Activated CD4-positive, alpha-beta T cell treated with anti-CD3 and anti-CD28 coated beads, Interleukin-2, amount 50 U/mL, for 48 hours (primary cell): ENCODE measurements at places on chromosomes 4 and X.

DNA sequence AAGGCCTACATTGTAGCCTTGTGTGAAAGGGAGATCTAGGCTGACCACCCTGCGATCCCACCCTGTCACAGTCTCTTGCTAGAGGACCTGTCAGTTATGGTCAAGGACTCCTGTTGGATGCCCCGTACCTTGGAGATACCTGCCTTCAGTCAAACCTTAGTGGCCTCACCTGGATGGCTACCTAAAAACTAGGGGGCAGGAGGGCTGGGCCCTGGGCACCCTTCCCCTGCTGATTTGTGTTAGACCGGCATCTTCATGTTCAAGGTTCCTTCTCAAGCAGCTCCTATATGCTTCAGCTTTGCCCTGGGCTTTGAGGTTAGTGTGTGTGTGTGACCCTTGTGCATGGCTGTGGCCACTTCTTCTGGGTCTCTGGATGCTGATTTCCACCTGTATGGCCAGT, 35.3 kb downstream of the CCKAR start:
- DNase-seq = no peak

DNA sequence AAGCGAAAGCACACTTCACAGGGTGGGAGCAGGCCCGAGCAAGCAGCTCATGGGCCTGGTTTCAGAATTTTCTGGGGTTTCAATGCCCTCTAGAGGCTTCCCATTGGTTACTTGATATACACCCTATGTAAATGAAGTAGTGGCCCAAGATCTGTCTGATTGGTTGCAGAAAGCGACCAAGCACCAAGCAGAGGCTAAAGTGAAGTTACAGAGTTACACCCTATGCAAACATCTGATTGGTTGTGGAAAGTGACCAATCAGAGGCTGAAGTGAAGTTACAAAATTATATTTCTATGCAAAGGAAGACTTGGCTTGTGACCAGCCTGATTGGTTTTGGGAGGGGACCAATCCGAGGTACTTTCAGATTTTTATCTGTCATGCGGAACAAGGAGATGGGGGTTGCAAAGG, 8.2 kb downstream of the FHIP1A start:
- no peak for DNase-seq

DNA sequence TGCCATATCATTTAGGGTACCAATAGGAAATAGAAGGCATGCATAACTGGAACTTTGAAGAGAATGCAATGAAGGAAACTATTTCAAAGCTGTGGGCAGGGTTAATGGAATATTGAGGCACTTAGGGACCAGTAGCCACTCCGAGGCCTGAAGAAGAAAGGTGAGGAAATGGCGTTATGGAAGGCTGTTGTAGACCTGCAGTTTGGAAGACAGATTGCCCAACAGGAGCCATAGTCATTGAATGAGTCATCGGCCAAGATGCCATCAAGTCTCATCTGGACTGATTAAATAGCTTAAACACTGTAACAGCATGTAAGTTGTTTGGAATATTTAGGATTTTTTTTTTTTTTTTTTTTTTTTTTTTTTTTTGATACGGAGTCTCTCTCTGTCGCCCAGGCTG, 11.6 kb downstream of the CXCL13 start:
- no peak for DNase-seq

DNA sequence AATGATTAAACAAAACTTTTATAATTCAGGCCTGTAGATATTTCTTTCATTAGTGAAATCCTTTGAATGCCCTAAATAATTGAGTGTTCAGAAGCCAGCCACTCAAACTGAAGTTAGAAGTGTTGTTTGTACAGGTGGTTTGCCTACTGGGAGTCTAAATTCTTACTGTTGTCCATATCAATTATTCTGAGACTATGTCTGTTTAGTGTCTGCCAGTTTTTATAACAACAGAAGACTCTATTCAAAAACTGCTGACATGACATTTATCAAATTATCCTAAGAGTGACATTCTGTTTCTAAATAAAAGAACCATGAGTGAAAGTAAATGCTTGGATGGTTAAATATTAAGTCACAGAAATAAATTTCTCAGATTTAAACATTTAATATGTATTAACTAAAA, 375.1 kb downstream of the FAT4 start:
- DNase-seq = no peak

DNA sequence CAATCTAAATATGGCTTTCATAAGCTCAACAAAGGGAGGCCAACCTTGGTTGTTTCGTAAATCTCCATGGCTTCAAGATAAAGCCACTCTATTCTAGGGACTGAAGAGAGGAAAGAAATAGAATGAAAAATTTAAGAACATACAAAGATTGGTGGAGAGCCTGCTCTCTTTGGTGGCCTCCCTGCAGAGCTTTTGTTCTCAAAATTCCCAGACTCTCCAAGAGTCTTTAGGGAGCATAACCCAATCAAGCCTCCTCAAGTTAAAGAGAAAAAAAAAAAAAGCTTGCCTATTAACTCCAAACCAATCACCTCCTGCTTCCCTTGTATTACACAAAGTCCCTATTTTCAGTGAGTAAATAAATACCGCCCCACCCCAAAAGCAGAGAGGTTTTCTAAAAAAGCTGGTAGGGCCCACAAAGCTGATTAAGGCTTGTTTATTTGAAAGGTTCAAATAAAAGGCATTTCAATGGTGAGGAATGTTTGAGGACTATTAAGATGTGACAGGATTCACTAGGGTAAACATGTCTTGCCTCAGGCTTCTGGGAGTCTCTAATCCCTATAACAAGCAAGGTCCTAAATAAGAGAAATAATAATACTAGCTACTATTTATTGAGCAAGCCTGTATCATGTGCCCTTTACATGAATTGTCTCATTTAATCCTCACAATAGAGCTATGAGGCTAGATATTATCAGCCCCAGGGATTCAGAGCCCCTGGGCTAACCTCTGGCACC, 71.6 kb downstream of the GPC3 start:
- no peak for DNase-seq

GRCh38 chr4:151304755-151305154, 20.6 kb downstream of the SH3D19 start:
- no peak for DNase-seq

GRCh38 chrX:156002507-156002906, 5.0 kb downstream of the IL9R start:
- no peak for DNase-seq

DNA sequence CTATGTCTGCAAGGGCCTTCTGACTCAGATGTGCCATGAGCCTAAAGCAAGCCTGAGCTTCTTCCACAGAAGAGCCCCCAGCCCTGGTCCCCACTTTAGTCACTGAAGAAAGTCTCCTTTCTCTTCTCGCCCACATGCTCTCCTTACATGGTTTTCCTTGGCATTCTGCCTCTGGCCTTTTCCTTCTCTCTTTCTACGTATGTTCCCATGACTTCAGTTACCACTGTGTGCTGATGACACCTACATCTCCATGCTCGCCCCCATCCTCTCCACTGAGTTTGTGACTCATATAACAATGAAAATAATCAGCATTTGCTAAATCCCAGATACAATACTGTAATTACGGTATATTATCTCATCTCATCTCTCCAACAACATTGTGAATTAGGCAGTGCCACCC, 149.3 kb downstream of the AMMECR1 start:
- no peak for DNase-seq

GRCh38 chr4:168831585-168831918, 178.5 kb downstream of the CBR4 start:
- DNase-seq = no peak

GRCh38 chrX:6852869-6853268, 294.6 kb upstream of the STS start:
- DNase-seq = no peak

GRCh38 chr4:124722071-124722470, 9.5 kb upstream of the ANKRD50 start:
- no peak for DNase-seq

DNA sequence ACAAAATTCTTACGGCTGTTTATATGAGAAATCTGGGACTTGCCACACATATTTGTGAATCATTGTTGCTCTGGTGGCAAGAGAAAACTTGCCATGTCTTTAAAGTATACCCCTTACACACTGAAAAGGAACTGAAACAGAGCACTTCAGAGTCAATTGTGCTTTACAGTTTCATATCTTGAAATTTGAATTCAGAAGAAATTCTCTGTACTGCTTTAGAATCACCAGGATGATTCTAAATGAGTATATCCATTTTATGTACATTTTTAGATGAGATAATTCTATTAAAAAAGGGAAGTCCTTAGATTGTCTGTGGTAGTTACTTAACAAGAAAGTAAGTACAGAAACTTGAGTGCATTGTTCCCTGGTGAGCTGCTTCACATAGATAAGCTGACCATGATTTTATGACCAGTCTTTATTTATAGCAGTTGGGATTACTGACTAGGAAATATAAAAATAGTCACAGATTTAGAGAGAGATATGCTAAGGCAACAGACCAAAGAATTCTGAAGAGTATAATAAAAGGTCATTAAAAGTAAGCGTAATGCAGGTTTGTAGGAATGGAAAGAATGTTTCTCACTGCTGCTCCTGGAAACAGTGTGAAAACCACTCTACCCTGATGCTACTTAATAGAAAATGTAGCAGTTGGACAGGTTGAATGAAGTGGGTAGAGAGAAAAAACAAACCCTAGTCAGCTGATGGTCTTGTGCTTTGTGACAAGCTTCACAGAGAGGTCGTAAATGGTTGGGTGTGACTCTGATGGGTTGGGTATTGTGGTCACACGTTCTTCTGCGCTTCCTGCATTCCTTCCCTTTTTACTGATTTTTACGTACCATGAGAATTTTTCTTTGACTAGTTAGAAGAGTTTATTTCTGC, 41.0 kb downstream of the FNIP2 start:
- DNase-seq = no peak

DNA sequence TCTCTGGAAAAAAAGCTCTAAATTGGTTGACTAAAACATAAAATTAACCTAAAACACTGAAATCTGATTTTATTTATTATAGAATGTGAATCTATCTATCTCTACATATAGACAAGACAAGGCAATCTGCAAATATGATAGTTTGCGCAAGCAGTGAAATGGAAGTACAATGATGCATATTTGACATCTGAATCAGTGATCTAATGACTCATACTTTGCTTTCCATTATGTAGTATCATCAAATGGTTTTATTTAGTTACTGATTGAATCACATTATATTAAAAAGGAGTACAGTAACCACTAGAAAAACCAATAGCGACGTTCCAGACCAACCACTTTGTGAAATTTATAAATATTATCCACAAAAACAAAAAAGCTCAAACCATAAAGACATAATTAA, 1969.3 kb downstream of the PCDH7 start:
- no peak for DNase-seq

DNA sequence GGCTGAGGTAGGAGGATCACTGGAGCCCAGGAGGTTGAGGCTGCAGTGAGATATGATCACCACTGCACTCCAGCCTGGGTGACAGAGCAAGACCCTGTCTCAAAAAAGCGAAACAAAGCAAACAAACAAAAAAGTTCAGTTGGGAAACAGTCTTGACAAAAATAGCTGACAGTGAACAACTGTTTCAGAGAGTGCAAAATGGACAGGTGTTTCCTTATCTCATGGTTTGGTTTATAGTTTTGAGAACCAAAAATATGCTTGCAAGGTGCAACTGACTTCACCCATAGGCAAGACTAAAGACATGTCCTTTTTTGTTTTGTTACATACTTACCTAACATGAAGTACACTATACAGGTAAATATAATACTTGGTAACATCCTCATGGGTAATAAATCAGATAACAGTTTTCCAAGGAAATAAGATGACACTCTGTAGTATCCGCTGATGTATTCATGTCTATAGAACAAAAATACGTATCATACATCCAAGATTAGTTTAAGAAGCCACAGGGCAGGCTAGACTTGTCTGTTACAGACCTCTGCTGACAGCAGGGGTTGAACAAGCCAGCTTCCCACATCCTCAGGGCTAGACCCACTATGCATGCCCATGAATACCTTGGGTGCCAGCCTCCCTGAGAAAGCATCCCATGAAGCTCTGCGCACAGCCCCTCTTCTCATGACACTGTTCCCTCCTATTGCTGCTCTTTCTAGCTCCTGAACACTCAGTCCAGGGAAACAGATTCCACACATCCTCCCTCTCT, 59.3 kb downstream of the ABCG2 start:
- DNase-seq = no peak

DNA sequence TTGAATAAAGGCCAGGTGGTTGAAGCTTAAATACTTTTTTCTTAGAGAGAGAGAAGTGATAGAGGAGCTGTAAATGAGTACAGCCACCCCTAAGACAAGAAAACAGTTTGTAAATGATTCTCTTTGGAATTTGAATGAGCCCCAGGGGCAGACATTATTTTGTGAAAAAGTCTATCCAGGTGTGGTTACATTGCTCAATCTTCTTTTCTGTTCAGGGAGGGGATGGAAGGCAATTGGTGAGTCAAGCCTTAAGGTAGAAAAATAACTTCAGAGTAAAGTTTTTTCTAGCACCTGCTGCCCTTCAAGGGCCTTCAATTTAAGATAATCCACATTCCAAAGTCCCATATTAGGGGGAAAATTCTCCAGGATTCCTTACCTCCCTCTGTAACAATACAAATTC, 646.7 kb downstream of the PDHA2 start:
- no peak for DNase-seq

DNA sequence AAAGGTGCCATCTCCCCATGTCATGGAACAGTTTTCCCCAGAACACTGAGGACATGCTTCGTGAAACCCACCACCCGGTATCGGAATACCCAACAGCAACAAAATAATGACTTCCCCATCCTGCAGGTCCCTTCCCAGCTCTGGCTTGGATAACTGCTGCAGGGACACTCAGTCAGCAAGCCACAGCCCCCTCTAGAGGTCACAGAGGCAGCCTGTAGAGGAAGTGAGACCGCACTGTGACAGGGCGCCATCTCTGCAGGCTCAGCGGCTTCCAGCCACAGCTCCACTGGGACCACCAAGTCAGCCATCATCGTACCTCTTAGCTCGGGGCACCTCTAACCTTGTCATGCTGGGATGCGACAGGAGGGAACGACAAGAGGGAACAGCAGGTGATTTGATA, 315.9 kb downstream of the LDB2 start:
- DNase-seq = no peak

DNA sequence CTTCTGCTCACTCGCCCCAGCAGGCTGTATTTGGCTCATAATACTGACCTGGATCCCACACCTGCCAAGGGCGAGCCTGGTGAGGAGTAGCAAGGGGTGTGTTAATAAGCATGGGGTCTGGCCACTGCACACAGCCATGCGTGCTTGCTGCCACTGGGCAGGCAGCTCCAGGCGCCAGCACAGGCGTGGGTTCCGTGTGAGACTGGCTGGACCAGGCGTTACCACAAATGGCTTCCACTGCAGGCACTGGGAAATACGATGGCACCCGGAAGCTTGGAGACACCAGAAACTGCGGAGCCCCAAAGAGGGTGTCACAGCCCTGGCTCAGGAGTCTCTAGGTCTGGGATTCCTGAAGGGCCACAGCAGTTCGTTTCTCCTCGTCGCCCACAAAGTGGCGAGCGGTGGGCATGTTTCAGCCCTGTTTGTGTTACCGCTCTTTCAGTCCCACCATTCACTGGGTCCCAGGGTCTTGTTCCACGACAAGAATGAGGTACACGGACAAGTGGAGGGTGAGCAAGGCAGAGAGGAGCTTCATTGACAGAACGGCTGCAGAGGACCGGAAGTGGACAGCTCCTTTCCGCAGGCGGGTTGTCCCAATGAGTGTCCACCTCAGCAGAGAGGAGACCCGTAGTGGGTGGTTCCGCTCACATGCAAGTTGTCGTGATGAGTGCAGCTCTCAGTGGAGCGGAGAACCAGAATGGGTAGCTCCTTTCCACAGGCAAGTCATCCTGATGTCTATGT, 428.9 kb downstream of the EPHA5 start:
- DNase-seq = no peak

GRCh38 chr4:30543057-30543456, 177.1 kb upstream of the PCDH7 start:
- DNase-seq = no peak

- no peak for DNase-seq
These were observed 111.7 kb upstream of the PDHA2 start for GRCh38 chr4:95728145-95728544.

- no peak for DNase-seq
These were observed 28.5 kb upstream of the FGF2 start for GRCh38 chr4:122798101-122798500.
